ENCODE measurements at places on chromosomes 4 and X.

GRCh38 chr4:115851918-115852766 lies 738.7 kb upstream of the NDST4 start:
- peak; percentile 55 for DNase-seq

GRCh38 chr4:70571772-70572171 lies 20.3 kb upstream of the AMBN start:
- no peak for DNase-seq

DNA sequence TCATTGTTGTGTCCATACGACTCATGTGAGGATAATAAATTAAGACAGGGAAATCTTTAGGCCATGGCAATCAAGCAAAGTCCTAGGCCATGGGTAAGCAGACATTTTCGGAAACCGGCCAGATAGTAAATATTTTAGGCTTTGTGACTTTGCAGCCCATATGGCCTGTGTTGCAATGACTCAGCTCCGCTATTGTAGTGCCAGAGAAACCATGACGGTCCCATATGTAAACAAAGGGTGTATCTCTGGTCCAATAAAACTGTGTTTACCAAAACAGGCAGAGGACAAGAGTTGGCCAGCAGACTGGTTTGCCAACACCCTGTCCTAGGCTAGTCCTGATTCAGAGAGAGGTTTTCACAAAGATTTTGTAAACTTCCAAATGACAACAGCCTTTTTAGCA lies 5.0 kb downstream of the FAM114A1 start:
- DNase-seq: no peak

DNA sequence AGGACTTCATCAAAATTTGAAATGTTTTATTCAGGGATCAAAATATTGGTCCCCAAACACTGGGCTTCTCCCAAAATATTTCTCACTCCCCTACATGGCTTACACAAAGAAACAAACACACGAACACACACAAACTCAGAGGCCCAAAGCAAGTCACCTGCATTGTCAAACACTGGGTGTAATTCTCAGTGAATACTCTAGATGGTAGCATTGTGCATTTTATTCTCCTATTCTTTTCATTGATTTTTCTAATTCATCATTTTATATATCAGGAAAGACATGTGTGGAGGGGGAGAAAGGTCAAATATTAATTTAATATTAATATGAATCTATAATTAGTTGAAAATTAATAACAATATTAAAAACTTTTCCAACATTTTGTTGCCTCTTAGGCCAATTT lies 72.3 kb upstream of the TNMD start:
- DNase-seq: peak; percentile 58

DNA sequence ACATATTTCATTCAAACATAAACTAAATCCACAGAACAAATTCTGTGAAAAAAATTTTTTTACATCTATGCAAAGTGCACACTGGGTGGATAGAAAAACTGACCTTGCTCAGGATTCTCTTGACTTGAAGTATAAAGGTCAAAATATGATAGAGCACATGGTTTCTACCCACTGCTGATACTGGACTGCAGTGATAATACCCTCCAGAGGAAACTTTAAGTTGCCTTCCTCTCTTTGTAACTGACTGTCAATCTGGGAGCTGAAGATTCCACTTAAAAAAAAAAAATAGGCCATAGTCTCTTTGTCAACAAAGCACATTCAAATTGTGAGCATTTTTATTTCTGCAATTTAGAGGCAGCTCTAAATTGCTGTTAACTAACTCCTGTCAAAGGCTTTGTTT lies 3.2 kb upstream of the AMMECR1 start:
- DNase-seq: no peak

DNA sequence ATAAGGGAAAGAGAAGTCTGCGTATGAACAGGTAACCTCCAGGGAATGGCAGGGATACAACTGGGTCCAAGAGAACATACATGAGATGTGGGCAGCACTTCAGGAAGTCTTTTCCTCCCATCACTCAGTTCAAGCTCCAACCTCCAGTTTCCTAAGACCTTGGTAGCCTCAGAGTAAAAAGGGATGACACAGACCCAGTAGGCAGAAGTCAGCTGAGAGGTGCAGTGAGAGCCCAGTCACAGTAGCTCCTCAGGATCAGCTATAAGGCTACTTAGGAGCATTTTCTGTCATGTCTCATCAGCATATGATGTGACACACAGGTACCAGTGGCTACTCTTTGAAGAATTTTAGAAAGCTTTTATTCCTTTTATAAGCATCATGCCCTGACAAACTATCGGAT lies 12.5 kb upstream of the STS start:
- no peak for DNase-seq

DNA sequence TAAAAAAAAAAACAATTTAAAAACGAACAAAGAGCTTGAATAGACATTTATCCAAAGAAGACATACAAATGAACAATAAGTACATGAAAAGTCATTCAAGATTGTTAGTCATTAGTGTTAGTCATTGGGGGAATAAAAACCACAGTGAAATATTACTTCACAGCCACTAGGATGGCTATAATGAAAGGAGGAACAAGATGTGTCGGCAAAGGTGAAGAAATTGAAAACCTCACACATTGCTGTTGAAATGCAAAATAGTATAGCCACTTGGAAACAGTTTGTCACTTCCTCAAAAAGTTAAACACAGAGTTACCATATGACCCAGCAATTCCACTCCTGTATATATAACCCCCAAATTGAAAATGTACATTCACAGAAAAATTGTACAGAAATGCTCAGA lies 45.2 kb upstream of the SLC39A8 start:
- DNase-seq: no peak
